ENCODE measurements at places on chromosomes 12 and 14.
A peak's percentile ranks its signal among the peaks of the same experiment; 100 is the strongest.

DNA sequence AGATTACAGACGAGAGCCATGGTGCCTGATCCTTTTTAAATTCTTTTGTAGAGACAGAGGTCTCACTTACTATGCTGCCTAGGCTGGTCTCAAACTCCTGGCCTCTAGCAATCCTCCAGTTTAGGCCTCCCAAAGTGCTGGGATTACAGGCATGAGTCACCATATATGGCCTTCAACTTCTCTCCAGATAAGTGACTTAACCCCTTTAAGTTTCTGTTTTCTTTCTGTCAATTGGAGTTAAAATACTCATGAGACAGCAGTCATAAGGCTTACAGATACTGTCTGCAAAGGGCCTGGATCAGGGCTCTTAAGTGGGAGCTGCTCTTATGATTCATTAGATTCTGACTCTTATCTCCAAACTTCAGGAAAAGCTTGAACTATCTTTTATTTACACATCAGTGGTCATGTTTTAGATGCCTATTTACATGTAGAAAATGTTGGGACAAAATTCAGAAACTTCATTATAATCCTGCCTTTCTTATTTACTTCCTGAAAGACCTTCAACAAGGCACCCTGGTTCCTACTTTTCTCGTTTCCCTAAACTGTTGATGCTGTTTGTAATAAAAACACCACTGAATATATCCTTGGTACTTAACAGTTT lies 271.5 kb upstream of the TBX3 start:
- no peak for DNase-seq

DNA sequence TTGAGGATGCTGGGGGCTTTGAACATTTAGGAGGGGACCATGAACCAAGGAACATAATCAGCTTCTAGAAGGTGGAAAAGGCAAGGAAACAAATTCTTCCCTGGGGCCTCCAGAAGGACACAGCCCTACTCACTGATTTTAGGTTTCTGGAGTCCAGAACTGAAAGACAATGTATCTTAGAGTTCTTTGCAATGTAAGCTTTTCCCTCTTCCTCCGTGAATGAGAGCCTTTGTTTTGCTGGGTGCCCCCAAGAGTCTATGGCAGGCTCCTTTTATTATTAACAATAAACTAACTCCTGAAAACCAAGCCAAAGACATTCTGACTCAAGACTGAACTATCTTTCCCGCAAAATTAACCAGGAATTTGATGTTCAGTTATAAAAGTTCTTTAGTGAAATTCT lies 204.1 kb downstream of the STXBP6 start:
- DNase-seq: no peak

DNA sequence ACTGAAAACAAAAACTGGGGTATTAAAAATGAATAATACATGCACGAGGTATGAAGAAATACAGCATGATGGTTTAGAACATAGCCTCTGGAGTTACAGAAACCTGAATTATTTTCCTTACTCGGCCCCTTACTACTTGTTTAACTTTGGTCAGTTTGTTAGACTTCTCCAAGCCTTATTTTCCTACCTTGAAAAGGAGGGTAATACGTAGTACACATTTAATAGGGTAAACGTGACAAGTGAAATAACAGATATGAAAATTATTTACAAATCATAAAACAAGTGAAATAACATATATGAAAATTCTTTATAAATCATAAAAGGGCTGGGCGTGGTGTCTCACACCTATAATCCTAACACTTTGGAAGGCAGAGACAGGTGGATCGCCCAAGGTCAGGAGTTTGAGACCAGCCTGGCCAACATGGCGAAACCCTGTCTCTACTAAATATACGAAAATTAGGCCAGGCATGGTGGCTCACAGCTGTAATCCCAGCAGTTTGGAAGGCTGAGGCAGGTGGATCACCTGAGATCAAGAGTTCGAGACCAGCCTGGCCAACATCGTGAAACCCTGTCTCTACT lies 11.4 kb upstream of the PKP2 start:
- no peak for DNase-seq

GRCh38 chr14:49975276-49975675 lies 82.4 kb downstream of the ARF6 start:
- no peak for DNase-seq

DNA sequence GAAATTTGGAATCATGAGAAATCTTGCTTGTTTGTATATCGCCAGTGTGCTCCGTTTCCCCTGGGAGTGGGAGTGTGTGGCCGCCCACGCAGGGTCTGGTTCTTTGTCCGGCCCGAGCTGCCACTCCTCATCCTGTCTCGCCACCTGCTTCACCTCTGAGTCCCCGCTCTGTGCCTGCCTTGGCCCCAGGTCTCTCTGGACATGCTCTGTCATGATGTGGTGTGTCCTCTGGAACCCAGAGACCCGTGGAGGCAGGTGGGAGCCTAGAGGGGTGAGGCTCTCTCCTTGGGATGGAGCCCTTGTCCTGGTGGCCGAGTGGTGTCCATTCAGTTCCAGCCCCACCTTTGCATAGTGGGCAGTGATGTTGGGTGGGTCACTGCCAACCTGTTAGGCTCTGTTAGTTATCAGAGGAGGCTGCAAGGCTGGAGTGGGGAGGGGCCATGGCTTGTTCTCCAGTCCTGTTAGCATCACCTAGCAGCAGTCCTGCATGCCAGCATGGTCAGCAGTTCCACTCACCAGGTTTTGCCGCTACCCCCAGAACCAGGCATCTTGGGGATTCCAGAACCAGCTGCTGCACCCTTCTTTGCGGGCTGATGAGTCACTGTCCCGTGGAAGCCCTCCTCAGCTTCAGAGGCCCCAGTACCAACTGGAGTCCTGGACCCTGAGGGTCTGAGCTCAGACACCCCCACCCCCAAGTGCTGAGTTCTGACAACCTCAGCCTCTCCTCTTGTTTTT lies 76.5 kb downstream of the EP400 start:
- no peak for DNase-seq

GRCh38 chr12:58961906-58962305 lies 41.6 kb upstream of the LRIG3 start:
- DNase-seq: no peak

DNA sequence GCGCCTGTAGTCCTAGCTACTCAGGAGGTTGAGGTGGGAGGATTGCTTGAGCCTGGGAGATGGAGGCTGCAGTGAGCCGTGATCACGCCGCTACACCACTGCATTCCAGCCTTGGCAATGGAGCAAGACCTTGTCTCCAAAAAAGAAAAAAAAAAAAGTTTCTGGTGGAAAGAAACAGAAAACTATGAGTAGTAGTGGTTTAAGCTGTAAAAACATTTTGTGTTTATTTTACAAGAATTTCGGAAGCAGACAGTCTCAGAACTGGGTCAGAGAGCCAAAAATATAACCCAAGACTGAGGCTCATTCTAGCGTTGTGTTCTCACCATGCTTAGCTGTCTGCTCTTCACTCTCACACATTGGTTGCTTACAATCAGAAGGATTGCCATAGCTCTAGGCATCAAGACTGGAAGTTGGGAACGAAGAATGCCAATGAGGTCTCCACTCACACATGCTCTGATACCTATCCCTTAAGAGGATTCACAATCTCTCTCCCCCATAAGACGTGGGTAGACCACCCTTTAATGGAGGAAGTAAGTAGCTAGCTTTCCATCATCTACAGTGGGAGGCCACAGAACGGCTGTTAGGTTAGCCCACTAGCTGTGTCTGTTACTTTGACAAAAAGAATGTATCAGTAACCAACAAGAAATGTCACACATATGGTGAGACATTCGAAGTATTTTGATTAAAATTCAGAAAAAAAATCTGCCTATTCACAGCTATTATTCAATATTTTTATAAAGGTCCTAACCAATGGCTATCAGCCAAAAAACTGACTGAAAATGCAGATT lies 117.6 kb upstream of the RASSF8 start:
- no peak for DNase-seq

DNA sequence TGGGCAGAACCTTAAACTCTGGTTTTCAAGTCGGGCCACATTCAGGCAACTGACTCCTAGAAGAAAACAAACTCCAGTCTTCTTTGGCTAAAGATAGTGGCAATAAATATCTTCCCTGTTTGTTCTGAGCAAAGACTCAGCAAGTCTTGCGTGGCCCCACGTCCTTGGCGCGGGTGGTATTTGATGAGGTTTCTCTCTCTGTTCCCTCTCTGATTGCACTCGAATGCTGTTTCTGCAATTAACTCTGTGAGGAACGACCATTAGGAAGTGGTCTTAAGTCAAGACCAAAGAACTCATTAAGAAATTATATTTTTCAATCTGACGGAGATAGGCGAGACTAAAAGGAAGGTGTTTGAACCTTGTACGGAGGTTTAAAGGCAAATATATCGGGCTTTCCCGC lies 177.6 kb downstream of the TMEM132C start:
- no peak for DNase-seq

- no peak for DNase-seq
These were observed 9.5 kb upstream of the CSAD start for GRCh38 chr12:53190108-53190729.

DNA sequence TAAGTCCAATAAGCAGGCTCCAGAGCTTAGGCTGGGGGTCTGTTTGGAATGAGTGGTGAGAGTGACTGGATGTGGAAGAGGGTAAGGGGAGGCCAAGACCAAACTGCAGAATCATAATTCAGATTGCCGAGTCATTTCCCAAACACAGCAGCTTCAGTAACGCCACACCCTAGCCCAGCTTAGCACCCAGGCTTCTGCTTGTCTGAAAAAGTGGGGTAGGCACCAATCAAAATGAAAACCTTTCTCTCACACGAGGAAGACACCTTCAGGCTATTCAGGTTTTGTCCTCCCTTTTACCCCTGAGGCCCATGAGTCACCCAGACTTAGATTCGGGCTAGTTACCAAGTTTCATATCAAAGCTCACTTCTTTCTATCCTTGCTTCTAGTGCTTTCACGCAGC lies 306.1 kb downstream of the DAD1 start:
- no peak for DNase-seq

DNA sequence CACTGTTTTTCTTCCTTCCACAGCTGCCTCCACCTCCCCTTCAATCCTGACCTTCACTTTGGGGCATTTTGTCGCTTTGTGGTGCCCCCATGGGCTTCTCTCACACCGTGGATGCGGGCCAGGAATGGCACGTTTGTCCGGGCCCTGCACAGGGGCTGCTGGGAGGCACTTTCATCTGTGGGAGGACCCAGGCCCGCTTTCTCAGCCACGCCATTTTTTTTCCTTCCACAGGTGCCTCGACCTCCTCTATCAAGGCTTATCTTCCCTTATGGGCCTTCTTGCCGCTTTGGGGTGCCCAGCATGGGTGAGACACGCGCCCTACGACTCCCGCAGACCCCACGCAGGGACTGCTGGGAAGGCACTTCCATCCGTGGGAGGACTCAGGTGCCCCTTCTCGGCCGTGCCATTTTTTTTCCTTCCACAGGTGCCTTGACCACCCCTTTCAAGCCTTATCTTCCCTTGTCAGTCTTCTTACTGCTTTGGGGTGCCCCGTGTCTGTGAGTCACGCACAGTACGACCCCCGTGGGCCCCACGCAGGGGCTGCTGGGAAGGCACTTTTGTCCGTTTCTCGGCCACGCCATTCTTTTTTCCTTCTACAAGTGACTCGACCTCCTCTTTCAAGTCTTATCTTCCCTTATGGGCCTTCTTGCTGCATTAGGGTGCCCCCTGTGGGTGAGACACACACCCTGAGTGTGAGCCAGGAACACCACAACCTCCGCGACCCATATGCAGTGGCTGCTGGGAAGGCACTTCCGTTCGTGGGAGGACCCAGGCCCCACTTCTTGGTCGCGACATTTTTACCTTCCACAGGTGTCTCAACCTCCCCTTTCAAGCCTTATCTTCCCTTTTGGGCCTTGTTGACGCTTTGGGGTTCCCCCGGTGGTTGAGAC lies 270.7 kb downstream of the ALG10 start:
- DNase-seq: no peak

GRCh38 chr12:28161697-28162096 lies 28.6 kb upstream of the CCDC91 start:
- DNase-seq: no peak

- no peak for DNase-seq
These were observed 36.0 kb downstream of the MEG3 start for GRCh38 chr14:100861937-100862247.

GRCh38 chr14:39576736-39577135 lies 144.5 kb upstream of the FBXO33 start:
- DNase-seq: no peak

DNA sequence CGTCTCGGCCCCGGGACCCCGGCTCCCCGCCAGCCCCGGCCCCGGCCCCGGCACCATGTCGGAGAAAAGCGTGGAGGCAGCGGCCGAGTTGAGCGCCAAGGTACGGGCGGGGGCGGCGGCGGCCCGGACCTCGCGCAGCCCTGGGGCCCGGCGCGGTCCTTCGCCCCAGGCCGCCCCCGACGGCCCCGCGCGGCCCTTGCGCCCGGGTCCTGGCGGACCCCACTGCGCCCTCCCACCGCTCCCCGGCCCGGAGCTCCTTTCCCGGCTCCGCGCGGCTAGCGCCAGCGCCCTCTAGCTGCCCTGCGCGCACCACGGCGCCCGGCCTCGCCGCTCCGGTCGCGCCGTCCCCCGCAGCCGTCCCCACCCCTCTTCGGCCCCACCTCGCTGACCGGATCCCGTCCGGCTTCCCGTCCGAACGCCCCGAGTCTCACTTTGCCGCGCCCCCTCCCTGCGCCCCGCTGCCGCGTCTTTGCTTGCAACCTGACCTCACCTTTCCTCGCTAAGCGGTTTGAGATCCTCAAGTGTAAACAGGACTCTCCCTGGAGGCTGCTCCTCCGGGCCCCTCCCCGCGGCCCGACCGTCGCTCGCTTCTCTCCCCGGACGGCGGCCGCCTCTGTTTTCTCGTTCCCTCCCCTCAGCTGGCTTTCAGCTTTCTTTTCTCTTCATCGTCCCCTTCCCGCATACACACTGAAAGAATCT lies 637 bp downstream of the PTMS start:
- DNase-seq: peak; percentile 50

DNA sequence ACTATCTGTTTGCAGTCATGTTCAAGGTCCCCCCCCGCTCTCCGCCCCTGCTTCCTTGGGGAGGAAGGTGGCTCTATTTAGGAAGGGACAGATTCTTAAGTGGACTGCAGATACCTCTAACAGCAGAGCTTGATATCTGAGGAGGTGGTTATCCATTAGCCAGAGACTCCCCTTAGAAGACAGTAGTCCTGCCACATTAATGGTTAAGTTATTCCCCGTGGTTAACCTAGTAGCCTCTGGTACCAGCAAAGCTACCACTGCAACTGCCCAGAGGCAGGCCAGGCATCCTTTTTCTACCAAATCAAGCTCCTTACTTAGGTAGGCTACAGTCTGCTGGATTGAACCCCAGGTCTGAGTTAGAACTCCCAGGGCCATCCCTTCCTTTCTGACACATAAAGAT lies 162.1 kb upstream of the AVPR1A start:
- DNase-seq: no peak

- no peak for DNase-seq
These were observed 244.2 kb upstream of the CRY1 start for GRCh38 chr12:107337346-107338095.

DNA sequence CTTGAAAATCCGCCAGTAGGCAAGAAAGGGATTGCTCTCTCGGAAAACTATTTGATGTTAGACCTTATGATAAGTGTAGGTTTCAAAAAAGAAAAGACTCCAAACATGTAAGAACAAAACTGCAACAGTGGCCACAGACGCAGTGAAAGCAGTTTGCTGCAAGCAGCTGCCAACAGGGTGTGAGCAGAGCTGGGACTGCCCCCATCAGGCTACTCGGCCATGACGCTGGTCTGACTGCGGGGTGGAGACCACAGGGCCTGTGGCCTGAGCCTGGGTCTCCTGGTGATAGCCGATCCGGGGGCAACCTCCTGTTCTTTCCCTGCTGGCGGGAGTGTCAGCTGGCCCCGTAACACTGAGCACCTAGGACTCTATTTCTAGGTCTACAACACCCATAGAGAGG lies 63.2 kb downstream of the AMN start:
- DNase-seq: no peak

GRCh38 chr12:116910645-116911451 lies at the start of gene FBXW8:
TSS of gene FBXW8 (plus strand) at chr12:116910950. CDS start at chr12:116911038, 88 bp downstream.
- peak; percentile 57 for DNase-seq
